Left renal pelvis (tissue), 4 donors: ENCODE measurements at places on chromosomes 12 and 14.

DNA sequence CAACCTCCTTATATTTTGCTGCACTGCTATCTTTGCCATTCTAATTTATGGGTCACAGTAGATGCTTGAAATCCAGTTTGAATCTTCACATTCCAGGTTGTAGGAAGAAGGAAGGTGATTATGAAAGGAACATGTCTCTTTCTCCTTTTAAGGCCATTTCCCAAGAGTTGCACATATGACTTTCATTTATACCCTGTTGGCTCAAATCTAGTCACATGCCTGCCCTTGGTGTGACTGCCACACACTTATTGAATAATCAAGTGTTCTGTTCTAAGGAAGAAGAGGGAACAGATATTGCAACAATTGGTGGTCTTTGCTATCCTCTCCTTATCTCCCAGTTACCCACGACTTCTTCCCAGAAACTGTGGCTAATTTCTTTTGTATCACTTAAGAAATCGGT, 404.3 kb downstream of the TMEM117 start:
- no peak for DNase-seq

GRCh38 chr14:56555921-56556570, 23.6 kb upstream of the TMEM260 start:
- DNase-seq: peak; percentile 10

GRCh38 chr14:67680121-67680602, 5.7 kb upstream of the VTI1B start:
- no peak for DNase-seq

- DNase-seq: no peak
Observed at GRCh38 chr12:53536962-53537361, 29.7 kb upstream of the NPFF start.

DNA sequence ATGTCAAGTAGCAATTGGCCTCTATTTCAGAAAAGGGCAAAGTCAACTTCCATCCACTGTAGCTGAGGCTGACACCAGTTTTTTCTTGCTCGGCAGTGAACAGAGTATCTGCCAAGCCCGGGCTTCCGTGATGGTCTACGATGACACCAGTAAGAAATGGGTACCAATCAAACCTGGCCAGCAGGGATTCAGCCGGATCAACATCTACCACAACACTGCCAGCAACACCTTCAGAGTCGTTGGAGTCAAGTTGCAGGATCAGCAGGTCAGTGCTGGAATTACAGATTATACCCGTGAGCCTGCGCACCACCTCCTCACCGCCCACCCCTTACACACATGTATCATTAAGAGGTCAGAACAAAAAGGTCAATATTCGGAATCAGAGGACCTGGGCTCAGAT, 19.4 kb downstream of the EVL start:
- DNase-seq: no peak

GRCh38 chr14:69191340-69192111, at the start of gene EXD2:
EXD2 (plus strand) TSS chr14:69191498; CDS start chr14:69209471, 17,973 bp downstream.
- peak; percentile 78 for DNase-seq

DNA sequence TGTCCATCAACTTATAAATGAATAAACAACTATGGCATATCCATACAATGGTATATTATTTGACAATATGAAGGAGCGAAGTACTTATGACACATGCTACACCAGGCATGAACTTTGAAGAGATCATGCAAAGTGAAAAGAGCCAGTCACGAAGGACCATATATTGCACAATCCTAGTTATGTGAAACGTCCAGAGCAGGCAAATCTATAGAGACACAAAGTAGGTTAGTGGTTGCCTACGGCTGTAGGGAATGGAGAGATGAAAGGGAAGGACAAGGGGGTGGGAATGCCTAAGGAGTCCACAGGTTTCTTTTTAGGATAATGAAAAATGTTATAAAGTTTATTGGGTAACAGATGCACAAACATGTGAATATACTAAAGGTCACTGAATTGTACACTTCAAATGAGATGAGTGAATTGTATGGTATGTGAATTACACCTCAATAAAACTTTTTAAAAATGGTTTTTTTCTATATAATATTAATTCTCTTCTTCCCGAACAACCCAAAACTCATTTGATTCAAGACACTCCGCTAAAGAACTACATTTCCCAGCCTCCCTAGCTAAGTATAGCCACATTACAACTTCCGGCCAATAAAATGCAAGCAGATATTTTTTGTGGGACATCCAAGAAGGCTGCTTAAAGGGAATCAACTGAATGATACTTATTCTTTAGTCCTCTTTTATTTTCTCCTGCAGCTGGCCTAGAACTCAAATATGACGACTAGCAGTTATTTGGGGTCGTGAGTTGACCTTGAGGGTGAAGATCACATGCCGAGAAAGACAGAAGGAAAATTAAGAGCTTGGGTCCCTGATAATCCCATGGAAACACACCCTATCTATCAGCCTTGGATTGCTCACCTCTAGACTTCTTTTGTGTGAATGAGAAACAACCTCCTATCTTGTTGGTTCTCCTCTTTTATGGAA, 187.2 kb downstream of the TTC8 start:
- no peak for DNase-seq

DNA sequence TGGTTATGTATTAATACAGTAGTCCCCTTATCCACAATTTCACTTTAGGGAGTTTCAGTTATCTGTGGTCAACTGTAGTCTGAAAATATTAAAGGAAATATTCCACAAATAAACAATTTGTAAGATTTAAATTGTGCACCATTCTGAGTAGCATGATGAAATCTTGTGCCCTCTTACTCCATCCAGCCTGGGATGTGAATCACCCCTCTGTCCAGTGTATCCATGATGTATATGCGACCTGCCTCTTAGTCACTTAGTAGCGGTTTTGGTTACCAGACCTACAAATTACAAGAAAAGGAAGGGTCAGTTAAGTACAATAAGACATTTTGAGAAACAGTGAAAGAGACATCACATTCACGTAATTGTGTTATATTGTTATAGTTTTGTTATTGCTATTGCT, 39.9 kb upstream of the MDGA2 start:
- DNase-seq: no peak

DNA sequence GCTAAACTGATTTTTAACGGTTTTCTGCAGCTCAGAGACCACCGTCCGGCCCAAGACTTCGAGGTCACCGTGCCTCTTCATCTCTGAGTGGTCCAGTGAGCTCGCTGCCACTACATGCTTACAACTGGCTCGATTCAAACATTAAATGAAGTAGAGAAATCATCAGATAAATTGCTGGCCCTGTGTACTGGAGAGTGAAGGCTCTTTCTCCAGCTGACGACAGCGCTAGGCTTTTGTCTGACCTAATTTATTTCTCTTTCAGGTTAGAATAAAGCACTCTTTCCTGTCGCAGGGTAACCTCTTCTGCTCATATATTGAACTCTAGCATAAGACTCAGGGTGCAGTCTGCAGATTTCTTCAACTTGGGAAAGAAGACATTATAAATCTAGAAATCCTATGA, 6.4 kb downstream of the BCL11B start:
- DNase-seq: no peak

- no peak for DNase-seq
Observed at GRCh38 chr14:36955376-36955775, 217.0 kb downstream of the SLC25A21 start.

- no peak for DNase-seq
Observed at GRCh38 chr12:57694459-57695019, 607 bp downstream of the OS9 start.
